ENCODE measurements at places on chromosomes 1 and 21.

DNA sequence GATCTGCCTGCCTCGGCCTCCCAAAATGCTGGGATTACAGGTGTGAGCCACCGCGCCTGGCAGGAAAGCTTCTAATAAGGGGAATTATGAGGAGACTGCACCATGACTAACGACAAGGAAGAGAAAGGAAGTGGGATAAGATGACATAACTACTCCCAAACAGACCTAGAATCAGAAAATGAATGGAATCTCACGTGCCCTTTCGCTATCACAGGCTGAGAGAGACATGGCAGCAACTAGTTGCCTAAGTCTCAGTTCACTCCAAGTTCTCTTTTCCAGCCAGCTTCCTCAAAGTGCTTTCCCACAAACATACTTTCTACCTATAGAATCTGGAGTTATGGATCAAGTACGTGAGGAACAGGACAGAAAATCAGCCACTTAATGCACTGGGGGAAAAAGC lies 2.0 kb downstream of the PI4KB start:
- H3K27ac ChIP-seq, result peak overlapping the region; percentile 89
- peak overlapping the region; percentile 89 for H3K4me3 ChIP-seq
- H3K4me1 ChIP-seq, result peaks cover 42% of the 10 kb centered on the region
- H3K27me3 ChIP-seq, result no peaks in the 10 kb centered on the region
- no peak for DNase-seq

GRCh38 chr1:161866241-161866640 lies 100.1 kb downstream of the ATF6 start:
- peaks cover 14% of the 10 kb centered on the region for H3K36me3 ChIP-seq
- DNase-seq, result no peak

DNA sequence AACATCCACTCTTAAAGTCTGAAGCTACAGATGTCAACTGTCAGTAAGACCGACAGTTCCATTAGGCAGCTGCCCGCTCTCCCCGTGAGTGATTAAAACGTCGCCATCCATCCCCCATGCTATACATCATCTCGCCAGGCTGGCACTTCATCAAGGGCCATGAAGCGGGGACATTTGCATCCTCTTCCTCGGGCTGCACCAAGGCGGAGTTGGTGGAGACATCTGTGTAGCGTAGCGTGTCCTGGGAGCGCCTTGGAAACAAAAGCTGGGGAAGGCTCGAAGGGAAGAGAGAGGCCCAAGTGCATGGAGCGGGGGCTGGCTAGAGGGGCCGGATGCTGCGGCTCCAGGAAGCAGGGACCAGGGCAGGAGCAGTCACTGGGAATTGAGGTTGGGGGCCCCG lies 250.1 kb downstream of the KAZN start:
- H3K4me3 ChIP-seq, result no peak overlapping the region
- H3K27me3 ChIP-seq, result peaks cover 7% of the 10 kb centered on the region
- no peak overlapping the region for H3K27ac ChIP-seq
- H3K4me1 ChIP-seq, result no peaks in the 10 kb centered on the region

GRCh38 chr21:23402929-23403520 lies 2204.3 kb downstream of the MRPL39 start:
- H3K4me1 ChIP-seq, result no peaks in the 10 kb centered on the region
- H3K36me3 ChIP-seq, result no peaks in the 10 kb centered on the region
- H3K27ac ChIP-seq, result no peak overlapping the region
- H3K4me3 ChIP-seq, result no peak overlapping the region

DNA sequence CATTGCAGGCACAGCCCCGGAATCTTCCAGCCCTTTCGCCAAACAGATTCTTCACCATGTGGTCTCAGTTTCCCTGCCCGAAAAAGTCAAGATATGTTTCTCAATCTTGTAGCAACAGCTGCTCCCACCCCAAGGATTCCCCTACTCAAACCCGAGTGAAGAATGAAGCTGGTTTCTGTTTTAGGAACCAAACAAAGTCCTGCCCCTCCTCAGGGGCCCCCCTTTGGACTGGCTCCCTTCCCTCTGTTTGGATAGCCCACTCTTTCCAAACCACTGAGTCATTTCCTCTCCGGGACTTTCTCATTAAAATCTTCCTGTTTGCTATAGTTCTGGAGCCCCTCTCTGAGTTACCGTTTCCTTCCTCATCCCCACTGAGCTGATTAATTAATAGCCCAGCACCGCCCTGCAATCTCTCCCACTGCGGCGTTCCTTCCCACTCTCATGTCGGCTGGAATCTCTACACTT lies 100.9 kb downstream of the TSEN15 start:
- no peaks in the 10 kb centered on the region for H3K36me3 ChIP-seq
- peaks cover 13% of the 10 kb centered on the region for H3K4me1 ChIP-seq
- H3K27ac ChIP-seq, result no peak overlapping the region
- peak overlapping the region; percentile 62 for H3K4me3 ChIP-seq
- DNase-seq, result no peak

DNA sequence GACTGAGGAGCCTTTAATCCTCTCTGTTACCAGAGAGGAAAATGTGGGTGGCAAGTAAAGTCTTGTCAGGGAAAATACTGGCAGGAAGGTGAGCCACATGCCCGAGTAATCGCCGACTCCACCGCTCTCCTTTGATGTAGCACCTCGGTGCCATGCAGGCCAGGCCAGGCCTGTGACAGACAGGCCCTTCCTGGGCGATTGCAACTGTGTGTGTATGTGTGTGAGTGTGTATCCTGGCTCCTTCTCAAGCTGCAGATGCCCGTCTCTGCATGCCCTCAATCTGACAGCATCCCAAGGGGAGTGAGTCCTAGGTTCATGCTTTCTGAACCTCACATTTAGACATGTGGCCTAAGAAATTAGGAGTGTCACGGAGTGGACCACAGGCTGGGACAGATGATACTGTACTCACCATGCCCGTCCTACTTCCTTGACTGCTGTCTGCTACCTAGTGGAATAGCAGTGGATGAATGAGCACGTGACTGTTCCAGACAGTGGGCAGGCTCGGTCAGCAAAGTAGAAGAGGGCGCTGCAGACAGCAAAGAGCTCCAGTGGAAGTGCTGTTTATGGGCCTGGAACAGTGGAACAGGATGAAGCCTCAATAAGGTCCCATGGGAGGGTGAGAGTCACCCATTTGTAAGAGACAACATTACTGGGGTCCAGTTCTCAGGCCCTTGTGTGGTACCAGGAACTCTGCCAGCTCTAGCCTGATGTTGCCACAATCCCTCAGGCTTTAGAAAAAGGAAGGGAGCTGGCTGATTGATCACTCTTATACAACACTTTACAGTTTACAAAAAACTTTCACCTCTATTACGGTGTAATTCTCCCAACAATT lies 25.3 kb downstream of the SERTAD4 start:
- no peak overlapping the region for H3K4me3 ChIP-seq
- H3K27me3 ChIP-seq, result peaks cover 30% of the 10 kb centered on the region
- H3K4me1 ChIP-seq, result no peaks in the 10 kb centered on the region
- H3K27ac ChIP-seq, result no peak overlapping the region

DNA sequence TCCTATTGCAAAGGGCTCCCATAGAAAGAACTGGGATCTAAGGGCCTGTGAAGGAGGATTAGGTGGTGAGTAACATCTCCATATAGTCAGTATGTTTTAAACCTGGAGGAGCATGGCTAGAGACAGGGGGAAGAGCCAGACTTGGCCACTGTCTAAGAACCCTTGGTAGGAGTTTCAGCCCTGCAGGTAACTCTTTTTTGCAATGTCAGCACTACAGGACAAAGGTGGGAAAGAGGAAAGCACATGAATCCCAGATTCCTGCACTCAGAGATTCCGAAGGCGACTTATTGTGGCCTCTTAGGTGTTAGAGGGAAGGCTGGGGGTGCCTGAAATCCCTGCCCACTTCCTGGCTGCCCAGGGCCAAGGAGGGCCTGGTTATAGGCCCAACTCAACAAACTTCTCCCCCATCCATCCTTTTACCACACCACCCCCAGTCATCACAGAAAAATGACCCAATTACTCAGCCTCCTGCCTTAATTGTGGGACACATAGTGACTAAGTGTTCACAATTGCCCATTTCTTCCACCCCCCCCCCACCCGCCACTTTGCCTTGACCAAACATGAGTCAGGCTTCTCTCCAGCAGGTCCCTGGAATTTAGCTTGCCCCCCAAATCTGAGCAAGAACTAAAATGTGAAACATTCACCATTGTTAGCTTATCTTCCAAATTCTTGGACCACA lies 1.9 kb upstream of the NTNG1 start:
- no peak overlapping the region for H3K27ac ChIP-seq
- H3K4me1 ChIP-seq, result peaks cover 22% of the 10 kb centered on the region
- DNase-seq, result no peak
- H3K4me3 ChIP-seq, result peak overlapping the region; percentile 29

GRCh38 chr21:42019101-42019605 lies 9.0 kb upstream of the ZBTB21 start:
- DNase-seq, result no peak
- peaks cover 1% of the 10 kb centered on the region for H3K36me3 ChIP-seq
- H3K27me3 ChIP-seq, result no peaks in the 10 kb centered on the region
- H3K4me3 ChIP-seq, result no peak overlapping the region
- no peaks in the 10 kb centered on the region for H3K4me1 ChIP-seq

GRCh38 chr1:230176326-230176725 lies 109.3 kb downstream of the GALNT2 start:
- H3K4me1 ChIP-seq, result peaks cover 41% of the 10 kb centered on the region
- no peak for DNase-seq
- H3K4me3 ChIP-seq, result no peak overlapping the region
- H3K27me3 ChIP-seq, result no peaks in the 10 kb centered on the region
- H3K27ac ChIP-seq, result peak overlapping the region; percentile 68

- H3K27ac ChIP-seq, result peak overlapping the region; percentile 32
- H3K4me1 ChIP-seq, result peaks cover 20% of the 10 kb centered on the region
- H3K4me3 ChIP-seq, result peak overlapping the region; percentile 79
Measured at GRCh38 chr1:178724376-178724727, 692 bp upstream of the RALGPS2 start.

GRCh38 chr1:27966402-27967105 lies 6.8 kb downstream of the XKR8 start:
- no peaks in the 10 kb centered on the region for H3K27me3 ChIP-seq
- H3K36me3 ChIP-seq, result peaks cover 10% of the 10 kb centered on the region
- DNase-seq, result no peak
- H3K27ac ChIP-seq, result no peak overlapping the region
- peaks cover 23% of the 10 kb centered on the region for H3K4me1 ChIP-seq

Measured in activated naive CD8-positive, alpha-beta T cell treated with anti-CD3 and anti-CD28 coated beads for 36 hours (primary cell).